Aorta (tissue), 5 donors: ENCODE measurements at places on chromosomes 16 and 17.

DNA sequence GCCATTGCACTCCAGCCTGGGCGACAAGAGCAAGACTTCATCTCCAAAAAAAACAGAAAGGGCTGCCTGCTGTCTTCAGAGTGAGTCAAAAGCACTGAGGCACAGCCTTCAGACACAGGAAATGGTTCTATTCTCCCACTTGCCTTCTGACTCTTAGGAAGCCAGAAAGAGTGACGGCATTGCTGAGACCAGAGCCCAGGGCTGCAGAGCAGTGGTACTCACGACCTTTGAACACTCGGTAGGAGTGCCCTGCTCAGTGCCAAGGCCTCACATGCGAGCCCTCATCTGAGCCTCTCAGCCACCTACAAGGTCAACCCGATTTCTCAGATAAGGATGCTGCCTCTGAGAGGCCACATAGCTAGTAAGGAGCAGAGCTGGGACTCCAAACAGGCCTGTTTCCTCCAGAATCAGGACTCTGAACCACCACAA lies 3.5 kb upstream of the ITGAE start:
- DNase-seq, result no peak

GRCh38 chr17:55859301-55859795 lies 108.5 kb downstream of the PCTP start:
- DNase-seq, result no peak

- DNase-seq, result no peak
Observed at GRCh38 chr17:62572888-62573401, 54.5 kb upstream of the MRC2 start.

GRCh38 chr17:67482764-67483163 lies 105.7 kb downstream of the PITPNC1 start:
- DNase-seq, result no peak

DNA sequence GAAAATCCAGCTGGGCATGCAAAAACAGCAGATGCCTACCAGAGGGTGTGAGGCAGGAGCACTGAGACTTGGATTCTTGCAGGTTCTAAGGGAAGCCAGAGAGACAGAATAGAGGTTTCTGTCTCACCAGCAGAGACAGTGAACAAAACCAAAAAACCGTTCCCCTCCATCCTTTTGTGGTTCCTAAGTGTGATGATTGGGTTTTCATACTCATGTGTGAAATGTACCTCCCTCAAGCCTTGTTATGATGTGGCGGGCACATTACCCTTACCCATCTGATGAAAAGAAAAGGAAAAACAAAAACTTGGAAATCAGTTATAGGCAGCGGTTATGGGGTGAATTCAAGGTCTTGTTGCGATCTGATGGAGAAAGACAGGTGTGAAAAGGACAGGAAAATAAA lies 172.6 kb upstream of the CDH13 start:
- DNase-seq, result no peak

GRCh38 chr16:55333684-55334083 lies 9.7 kb downstream of the IRX6 start:
- no peak for DNase-seq

DNA sequence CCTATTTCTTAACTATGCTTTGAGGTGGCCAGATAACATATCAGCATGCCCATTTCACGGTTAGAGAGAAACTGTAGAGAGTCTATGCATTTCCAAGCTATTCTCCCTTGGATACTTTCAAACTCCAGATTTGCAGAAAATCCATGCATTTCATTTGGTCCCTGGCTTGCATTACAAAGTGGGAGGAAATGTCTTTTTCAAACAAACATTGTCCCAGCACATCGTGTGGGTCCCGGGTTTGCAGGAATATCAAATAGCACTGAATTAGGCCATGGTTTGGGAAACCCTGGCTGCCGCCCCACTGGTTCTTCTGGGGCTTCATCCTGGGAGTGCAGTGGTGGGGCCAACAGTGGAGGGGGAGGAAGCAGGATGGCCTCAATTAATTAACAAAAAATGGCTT lies 171.9 kb downstream of the IRX5 start:
- DNase-seq, result no peak

GRCh38 chr16:87560428-87561199 lies 41.7 kb upstream of the JPH3 start:
- DNase-seq, result peak; percentile 77

DNA sequence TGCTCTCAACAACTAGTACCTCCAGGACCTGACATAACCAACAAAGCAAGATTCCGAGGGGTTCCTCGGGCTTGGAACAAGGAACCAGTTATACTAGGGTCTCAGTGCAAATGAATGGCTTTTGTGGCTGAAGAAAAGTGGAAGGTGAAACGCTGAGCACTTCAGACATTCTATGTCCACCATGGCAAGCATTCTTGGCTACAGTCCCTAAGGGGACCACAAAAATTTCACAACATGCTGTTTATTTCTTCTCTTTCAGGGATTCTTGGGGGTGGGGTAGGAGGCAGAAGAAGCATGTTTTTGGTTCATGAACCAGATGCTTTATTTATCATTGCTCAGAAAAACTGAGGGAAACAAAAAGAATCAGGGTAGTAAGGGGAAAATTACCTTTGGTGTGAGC lies 479.9 kb upstream of the CDH11 start:
- DNase-seq, result no peak

GRCh38 chr17:49168706-49169105 lies 36.1 kb downstream of the B4GALNT2 start:
- DNase-seq, result no peak

- peak; percentile 84 for DNase-seq
Observed at GRCh38 chr17:77285594-77286390, 145.0 kb downstream of the SEC14L1 start.
